ENCODE measurements at places on chromosomes 5 and 9.

DNA sequence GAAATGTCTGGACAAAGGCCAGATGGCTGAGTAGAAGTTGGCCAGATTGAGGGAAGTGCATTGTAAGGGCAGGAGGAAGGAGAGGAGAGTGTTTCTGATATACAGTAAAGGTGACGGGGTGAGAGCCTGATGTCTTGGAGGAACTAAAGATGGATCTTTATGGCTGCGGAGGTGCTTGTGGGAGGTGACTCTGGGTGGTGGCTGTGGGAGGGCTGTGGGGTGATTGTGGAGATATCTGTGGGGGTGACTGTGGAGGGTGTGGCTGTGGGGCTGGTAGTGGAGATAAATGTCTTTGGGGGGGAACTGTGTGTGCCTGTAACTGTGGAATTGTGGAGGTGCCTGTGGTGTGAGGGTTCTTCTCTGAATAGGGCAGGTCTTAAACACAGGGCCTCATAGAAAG is 121.4 kb downstream of the CMYA5 start:
- no peak for DNase-seq

- DNase-seq: peak; percentile 46
Observed at GRCh38 chr9:9998491-9999287, 614.1 kb downstream of the PTPRD start.

GRCh38 chr5:158368686-158369085 is 509.7 kb upstream of the CLINT1 start:
- DNase-seq: no peak

GRCh38 chr5:178180141-178180863 is 6.9 kb downstream of the GMCL2 start:
- DNase-seq: no peak

- no peak for DNase-seq
Observed at GRCh38 chr5:160545832-160546231, 124.2 kb downstream of the PTTG1 start.

DNA sequence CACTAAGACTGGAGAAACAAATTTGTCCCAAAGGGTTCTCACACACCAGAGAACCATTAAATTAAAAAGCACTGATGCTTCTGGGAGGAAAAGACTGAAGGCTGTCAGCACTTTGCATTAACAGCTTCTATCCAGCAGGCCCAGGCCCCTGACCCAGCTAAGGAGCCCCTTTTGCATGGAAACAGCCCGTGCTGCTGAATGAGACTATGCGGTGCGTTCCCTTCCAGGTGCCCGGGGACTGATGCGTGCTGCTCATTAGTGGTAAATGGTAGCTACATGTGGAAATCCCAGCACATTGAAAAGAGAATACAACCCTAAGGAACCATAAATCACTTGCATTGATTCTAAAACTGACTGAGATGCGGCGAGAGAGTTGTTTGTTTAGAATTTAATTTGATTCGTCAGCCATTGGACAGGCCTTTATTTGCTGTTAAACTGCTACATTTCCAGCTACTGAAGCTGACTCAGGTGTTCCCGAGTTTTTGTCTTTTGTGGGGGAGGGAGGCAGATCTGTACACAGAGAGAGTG is 351.0 kb upstream of the SLC24A2 start:
- DNase-seq: no peak

DNA sequence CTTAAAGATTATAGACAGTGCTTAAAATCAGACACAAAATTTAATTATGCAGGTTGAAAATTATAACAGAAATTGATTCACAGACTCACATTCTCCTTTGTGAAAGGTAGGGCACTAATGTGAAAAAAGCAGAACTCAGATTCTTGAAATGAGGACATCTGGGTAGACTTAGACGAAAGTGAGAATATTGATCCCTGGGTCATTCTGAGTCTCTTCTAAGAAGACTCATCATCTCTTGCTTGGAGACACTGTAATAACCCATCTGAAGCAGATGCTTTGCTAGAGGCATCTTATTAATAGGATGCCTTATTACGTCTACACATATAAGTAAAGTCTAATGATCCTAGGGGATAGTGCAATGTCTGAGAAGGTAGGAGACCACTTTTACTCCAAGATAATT is 274.4 kb downstream of the HINT1 start:
- no peak for DNase-seq

DNA sequence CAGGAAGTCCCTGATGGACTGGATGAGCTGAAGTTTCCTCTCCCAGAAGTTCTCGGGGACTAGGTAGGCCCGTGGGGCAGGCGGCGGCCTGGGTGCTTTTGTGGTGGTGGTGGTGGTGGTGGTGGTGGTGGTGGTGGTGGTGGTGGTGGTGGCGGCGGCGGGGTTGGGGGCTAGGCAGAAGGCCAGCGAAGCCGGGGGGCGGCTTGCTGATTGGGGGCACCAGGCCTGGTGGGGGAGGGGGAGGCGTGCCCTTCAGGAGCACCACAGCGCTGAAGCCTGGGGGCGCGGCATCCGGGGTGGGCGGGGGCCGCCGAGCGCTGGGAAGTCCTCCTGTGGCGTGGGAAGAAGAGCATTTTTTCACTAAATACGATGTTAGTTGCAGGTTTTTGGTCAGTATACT is 26.9 kb downstream of the SPATA31C1 start:
- DNase-seq: no peak

DNA sequence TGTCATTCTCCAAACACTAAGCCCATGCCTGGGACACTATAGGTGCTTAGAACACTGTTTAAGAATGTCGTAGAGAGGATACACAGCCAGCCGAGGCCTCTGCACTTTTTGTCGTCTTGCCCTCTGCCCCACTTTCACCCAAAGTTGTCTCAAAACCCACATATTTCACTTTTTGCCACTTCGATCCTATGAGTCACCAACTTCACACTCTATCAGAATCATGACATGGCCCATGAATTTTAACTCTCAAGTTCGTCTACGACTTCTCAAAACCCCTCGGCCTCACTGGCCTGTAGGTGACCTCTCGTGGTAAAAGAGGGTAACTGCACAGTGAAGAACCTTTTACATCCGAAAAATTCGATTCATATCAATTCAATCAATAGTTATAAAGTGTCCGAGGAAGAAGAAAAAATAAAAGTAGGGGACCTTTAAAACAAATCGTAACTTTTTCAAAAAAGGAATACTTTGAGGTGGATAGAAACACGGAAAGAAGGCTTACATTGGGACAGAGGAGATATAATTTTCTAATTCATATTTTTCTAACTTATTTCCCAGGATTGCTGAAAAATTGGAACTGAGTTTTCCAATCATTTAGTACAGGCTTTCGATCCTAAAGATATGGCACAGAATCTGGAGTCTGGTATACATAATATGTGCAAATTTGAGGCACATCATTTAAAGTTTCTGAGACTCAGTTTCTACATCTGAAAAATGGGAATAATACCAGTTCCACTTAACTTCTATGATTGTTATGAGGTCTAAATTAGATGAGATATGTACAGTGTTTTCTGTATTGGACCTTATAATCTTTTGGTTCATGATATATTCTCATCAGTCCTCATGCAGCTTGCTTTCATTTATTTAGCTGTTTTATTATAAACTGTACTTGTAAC is 122.6 kb downstream of the APBA1 start:
- peak; percentile 10 for DNase-seq
